ENCODE measurements at places on chromosomes 2 and 18.

GRCh38 chr2:54750040-54750439 is 26.6 kb downstream of the EML6 start:
- DNase-seq = no peak

GRCh38 chr2:195606179-195606578 is 50.8 kb upstream of the SLC39A10 start:
- no peak for DNase-seq

- no peak for DNase-seq
Observed at GRCh38 chr2:10336283-10336682, 33.6 kb downstream of the HPCAL1 start.

DNA sequence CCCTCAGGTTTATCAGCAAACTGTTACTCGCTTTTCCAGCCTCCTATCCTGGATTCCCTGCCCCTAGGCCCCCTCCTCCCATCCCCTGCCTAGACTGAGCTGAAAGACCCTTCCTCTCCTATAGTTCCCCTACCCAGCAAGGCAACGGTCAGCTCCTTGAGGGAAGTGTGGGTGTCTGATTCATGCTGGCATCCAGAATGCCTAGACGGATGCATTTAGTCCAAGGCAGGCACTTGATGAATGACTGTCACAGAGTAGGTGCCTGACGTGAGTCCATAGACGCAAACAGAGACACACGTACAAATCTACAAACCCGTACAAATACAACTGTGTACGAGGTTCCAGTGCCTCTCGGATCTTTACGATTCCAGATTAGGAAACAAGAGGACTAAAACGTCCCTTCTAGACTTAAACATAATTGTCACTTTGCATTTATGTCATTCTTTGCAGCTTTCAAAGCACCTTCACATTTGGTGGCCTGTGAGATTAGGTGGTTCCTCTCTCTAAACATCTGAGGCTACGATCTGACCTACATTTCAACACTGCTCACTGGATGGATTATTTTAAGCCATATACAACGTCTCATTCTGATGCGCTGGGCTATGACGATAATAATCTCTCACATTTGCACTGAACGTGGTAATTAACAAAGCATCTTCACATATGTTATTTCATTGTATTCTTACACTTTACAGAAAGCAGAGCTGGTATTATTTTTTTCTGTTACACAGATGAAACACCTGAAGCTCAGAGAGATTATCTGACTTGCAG is 36.7 kb downstream of the DNMT3A start:
- DNase-seq = no peak

- DNase-seq = no peak
Observed at GRCh38 chr2:68931799-68932198, 20.9 kb downstream of the GKN2 start.

DNA sequence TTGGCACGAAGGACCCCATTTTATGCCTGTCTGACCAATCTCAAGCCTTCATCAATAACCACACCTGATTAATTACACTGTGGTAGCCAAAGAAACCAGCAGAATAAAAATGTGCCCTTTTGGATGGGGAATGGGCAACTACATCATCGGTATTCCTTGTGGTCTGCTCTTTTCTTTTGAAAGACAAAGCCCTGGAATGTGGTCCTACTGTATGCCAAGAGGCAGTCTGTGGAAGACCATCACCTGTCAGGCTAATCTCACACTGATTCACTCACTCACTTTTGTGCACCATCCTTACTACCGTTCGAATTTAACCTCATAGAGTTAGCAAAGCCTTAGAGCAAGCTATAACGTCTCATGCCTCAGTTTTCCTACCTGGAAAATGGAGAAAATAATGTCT is 275.2 kb upstream of the LRRTM1 start:
- DNase-seq = no peak

DNA sequence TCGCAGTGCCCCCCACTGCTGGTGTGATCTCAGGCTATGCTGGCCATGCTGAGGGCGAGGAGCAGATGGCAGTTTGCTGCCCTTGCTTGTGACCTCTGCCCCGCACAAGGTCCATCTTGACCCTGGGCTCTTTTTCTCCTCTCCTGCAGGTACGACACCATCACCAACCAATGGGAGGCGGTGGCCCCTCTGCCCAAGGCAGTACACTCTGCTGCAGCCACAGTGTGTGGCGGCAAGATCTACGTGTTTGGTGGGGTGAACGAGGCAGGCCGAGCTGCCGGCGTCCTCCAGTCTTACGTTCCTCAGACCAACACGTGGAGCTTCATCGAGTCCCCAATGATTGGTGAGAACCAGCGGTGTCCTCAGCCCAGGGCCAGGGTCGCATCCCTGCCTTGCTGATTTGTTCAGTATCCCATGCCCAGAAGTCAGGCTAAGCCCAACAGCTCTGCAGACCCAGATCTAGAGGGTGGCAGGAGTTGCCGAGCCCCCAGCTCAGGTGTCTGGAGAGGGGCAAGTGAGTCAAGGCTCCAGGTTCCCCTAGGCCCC is 223.8 kb downstream of the ATAD2B start:
- DNase-seq = no peak

- no peak for DNase-seq
Observed at GRCh38 chr2:98175811-98176210, 88.8 kb downstream of the VWA3B start.

DNA sequence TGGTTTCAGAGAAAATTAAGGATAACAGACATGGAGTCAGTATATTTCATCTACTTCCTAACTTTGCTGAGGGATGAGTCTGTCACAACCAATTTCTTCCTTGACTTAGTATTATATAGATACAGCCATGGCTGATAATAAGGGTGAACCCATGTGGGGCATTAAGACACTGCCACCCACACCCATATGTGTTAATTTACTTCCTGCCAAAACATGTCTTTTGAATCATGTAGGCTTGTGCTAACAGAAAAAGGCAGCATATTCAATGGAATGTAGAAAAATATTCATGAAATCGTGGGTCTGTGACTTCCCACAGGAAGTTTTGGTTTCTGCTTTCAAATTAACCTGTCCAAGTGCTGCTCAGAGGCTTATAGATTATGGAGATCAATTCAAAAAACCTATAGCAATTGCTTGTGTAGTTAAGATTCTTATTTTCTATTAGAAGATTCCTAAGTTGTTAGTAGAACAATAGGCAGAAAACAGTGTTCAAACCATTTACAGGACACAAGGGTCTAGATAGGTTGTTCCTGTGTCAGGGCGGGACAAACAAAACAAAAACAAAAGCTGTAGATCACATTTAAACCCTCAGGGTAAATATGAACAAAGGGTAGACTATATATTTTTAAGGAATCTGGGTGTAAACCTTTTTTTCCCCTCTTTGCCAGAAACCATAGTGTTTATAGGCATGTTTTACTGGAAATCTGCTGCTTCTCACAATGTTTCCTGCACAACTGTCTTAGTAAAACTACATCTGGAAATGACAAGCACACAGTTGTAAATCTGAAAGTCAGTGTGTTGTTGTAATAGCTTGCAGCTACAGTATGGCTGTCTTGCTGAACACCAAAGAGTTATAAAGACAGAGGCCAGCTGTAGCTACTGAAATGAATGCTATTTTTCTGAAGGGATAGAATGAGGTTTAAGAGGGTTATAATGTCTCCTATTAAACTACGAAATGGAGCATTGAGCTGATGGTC is 691.2 kb downstream of the EPHA4 start:
- DNase-seq = no peak

GRCh38 chr2:219561179-219562048 is 9.9 kb downstream of the OBSL1 start:
- no peak for DNase-seq

GRCh38 chr2:168782271-168782670 is 20.2 kb upstream of the NOSTRIN start:
- no peak for DNase-seq

DNA sequence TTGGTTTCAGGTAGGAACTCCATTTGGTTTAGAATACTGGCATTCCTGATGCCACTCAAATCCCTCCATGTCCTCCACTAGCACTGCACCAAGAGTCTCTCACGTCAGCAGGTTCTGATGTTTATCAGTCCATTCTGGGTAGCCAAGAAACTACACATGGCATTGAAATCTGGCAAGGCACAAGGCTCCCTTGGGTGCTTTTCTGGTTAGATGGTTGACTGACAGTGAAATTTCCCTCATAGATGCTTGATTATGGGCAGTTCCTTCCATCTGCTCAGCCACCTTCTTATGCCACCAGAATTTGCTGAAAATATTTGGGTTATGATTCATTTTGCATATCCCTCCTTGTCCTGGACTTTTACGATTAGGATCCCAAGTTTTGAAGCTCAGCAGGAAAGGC is 32.6 kb downstream of the EDAR start:
- no peak for DNase-seq

- DNase-seq = no peak
Observed at GRCh38 chr2:120774557-120775160, 39.0 kb downstream of the GLI2 start.

GRCh38 chr18:48462510-48462909 is 53.3 kb upstream of the ZBTB7C start:
- DNase-seq = no peak

- no peak for DNase-seq
Observed at GRCh38 chr2:96801005-96801785, 14.9 kb upstream of the CNNM3 start.

DNA sequence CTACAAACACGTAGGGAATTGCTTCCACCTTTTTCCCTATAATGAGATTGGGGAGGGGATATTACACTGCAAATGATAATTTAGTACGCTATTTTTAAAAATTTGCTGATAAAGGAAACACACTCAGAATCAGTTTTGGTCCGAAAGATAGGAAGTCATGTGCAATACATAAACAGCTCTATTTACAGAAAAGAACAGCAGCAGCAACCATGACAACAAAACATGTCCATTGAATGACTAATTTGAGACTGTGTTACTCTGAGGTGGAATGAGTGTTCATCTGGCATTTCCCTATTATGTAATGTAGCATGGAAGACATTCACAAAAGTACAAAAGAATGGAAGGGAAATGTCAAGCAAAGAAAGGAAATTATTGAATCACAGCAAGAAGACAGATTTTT is 337.2 kb downstream of the NBAS start:
- peak; percentile 44 for DNase-seq

DNA sequence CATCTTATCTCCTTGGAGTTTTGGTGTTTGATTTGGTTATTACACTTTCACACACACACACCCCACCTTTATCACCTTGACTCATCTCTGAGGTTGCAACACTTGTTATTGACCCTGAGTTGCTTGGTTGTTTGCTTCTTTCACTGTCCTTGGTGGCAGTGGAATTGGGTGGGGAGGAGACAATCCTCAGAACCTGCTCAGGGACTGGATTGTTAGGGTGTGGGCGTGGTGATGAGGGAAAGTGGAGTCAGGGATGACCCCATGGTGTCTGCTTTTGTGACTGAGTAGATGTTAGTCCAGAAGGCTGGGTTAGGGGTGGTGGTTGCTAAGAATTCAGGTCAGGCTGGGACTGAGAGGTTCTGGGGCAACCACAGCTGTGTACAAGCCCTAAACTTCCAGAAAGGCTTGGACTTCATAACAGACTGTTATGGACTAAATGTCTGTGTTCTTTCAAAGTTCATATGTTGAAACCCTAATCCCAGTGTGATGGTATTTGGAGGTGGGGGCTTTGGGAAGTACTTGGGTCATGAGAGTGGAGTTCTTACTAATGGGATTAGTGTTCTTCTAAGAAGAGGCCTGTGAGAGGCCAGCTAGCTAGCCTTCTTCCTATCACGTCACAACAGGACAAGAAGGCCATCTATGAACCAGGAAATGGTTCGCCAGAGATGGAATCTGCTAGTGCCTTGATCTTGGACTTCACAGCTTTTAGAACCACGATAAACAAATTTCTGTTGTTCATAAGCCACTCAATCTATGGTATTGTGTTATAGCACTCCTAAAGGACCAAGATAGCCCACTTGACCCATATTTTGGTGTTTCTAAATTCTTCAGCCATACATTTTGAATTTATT is 3.4 kb upstream of the DIS3L2 start:
- no peak for DNase-seq

GRCh38 chr18:12279781-12280531 is 25.8 kb downstream of the CIDEA start:
- no peak for DNase-seq

DNA sequence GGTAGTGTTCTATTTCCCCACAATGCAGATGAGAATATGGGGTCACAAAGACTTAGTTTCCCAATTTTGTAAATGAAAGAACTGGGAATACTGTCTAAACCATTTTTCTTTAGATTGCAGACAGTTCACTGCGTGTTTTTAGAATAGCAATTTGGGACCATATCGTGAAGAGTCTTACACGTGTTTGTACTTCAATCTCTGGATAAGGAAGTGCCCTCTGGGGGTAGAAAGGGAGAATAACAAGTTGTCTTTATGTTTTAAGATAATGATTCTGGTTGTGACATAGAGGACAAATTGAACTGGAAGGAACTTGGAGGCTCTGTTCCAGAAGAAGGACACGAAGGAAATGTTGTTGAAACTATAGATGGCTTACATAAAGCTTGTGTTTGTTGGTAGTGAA is 457.7 kb downstream of the CBLN2 start:
- DNase-seq = peak; percentile 12

- no peak for DNase-seq
Observed at GRCh38 chr18:78939105-78939504, 40.5 kb upstream of the SALL3 start.

GRCh38 chr18:62898359-62898758 is 183.0 kb downstream of the PHLPP1 start:
- no peak for DNase-seq

- no peak for DNase-seq
Observed at GRCh38 chr2:158740127-158740526, 55.0 kb upstream of the DAPL1 start.

DNA sequence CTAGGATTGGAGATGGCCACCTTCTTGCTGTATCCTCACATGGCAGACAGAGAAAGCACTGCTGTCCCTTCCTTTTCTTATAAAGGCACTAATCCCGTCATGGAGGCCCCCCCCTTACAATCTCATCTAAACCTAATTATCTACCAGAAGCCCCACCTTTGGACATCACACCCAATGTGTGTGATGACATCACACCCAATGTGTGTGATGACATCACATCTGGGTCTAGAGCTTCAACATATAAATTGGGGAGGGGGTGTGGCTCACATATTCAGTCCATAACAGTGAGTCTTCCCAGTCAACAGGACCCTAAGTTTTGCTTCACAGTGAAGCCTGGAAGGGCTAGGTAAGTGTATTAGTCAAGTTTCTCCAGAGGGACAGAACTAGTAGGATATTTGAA is 213.1 kb downstream of the NYAP2 start:
- no peak for DNase-seq

GRCh38 chr2:104476563-104476988 is 377.3 kb upstream of the POU3F3 start:
- DNase-seq = no peak

DNA sequence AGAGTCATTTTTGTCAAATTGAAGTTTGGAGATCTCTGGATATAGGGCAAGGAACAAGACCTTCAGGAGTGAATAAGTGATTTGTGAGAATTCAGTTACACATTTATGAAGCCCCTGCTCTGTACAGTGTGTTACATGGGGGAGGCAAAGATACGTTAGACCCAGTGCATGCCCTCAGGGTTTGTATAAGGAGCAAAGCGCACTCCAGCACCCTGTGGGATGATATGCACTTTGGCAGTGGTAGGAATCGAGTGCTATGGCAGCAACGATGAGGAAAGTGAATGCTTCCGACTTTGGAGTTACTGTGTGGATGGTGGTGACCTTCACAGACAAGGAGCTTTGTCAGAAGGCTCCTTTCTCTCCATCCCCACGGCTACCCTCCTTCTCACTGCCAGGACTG is 74.3 kb upstream of the ALPP start:
- DNase-seq = no peak
